ENCODE measurements at places on chromosomes 12 and 14.

GRCh38 chr12:3185260-3185870 is 108.2 kb downstream of the TSPAN9 start:
- DNase-seq = no peak

- DNase-seq = no peak
Observed at GRCh38 chr12:106019144-106019543, 119.6 kb downstream of the NUAK1 start.

DNA sequence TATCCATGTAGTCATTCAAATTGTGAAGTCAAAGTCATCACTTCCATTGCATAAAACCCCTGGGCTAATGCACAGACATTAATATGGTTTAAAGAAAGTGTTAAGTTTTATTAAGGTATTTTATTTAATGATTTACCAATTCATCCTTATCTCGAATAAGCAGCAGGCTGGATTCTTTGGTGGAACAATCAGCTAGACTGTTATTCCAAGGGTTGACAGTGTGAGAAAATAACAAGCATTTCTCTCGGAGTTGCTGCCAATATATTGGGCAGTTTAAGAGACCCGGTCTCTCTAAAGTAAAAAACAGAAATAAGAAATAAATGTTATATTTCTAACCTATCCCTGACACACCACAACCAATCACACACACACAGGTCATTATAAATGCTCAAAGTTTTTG is 9.4 kb downstream of the KLRB1 start:
- DNase-seq = no peak

DNA sequence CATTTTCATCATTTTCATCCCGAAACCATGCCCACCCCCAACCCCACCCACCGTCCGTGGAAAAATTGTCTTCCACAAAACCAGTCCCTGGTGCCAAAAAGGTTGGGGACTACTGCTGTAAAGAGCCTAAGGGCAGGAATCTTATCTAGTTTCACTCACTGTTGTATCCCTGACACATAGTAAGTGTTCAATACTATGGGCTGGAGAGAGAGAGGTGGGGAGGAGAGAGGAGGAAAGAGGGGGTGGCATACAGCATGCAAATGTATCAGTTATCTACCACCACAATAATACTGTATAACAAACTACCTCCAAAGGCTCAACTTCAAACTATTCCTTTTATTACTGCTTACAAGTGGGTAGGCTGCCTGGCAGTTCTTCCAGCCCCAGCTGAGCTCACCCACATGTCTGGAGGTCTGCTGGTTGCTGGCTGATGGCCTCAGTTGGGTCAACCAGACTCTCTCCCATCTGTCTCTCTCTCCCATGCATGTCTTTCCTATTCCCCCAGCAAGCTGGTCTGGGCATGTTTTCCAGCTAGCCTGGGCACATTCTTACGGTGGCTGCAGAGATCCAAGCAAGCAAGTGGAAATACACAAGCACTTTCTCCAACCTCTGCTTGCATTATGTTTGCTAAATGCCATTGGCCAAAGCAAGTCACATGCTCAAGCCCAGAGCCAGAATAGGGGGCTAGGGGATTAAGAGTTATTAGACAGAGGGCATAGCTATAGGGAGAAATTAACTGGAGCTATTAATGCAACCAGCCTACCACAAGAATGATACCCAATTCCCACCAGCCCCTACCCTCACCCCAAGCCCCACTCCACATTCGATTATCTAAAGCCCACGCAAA is 31.6 kb upstream of the FICD start:
- DNase-seq = no peak

DNA sequence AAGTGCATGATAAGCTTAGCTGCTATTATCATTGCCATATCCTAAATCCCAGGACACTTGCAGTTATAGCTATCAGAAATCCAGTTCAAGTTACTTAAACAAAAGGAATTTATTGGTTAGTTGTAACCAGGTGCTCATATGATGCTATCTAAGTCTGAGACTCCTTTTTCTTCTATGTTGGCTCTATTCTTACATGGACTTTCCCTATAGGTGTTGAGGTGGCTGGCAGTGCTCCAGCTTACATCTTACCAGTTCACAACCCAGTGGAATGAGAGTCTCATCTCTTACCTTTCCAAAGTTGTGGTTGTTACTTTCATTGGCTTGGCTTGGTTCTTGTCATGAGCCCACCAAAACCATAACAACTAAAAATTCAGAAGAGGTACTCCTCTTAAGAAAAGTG is 94.6 kb downstream of the DACT1 start:
- no peak for DNase-seq

DNA sequence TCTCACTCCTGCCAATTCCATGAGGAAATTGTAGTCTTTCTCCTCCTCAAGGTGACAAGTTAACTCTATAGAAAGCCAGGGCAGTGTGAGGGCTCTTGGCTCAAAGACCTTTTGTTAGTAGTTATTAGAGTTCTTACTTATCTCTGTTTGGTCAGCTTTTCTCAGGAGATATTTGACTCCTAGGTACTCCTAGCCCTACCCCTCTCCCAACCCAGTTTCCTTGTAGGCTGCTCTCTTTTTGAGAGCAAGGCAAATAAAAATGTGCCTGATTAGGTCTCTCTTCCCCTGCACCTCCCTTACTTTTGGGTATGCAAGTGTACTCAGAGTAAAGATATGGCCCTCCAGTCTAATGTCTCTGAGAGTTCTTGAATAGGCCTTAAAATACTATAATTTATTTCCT is 23.8 kb downstream of the BTG1 start:
- DNase-seq = no peak

GRCh38 chr12:122123051-122123760 is 44.6 kb downstream of the MLXIP start:
- peak; percentile 42 for DNase-seq

- no peak for DNase-seq
Observed at GRCh38 chr12:78580296-78580695, 284.3 kb upstream of the SYT1 start.

- no peak for DNase-seq
Observed at GRCh38 chr14:22588526-22589095, 413 bp downstream of the DAD1 start.

DNA sequence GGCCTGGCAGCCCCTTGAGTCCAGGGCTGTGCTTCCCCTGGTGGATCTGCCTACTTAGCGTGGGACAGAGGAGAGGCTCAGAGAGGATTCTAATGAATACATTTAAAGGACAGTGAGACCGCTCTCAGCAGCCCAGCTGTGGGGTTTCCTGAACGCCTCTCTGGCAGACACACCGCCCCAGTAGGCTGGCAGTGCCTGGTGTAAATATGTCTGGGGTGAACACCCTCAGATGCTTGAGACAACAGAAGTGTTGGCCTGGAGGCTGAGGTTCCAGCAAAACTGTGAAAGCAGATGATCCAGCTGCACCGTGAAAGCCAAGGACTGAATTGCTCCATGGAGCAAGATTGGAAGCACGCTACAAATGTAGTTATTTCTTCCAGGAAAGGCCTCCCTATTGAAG is 55.1 kb downstream of the LRRC74A start:
- no peak for DNase-seq

- no peak for DNase-seq
Observed at GRCh38 chr14:22047115-22047514, 373.5 kb upstream of the OR4E1 start.

DNA sequence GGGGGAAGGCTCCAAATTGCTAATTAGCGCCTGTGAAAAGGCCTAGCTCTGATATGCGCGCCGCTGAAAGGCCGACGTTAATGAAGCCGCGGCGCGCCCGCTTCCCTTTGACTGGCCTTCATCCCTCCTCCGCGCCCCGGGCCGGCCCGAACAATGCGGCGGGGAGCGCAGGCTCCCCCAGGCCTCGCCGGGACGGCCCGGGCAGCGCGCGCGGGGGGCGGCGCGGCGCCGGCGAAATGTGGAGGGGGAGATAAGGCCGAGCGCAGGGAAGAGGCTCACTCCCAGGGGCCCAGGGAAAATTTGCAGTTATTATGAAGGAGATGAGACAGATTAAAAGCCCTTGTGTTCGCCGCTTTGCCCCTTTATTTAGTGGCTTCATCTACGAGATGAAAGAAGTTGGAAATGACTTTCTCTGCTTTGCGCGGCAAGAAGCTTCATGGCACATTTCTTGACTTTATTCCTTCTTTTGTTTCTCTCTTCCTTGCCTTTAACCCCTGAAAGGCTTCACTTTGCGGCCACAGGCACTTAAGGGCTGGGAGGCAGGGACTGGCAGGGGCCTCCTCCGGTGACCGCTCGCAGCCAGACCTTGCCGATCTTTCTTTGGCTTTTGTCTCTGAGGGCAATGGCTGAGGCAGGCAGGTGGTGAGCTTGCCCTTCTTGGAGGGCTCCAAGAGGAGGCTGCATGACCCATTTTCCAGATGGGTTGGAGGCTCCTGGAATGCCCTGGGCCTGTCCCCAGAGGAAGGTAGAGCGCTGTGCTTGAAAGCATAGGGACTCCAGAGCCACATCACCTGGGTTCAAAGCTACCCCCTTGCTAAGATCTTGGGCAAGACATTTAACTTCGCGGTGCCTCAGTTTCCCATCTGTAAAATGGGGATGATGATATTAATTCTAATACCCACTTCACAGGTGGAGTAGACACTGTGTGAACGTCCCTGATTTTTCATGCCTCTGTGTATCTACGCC is 12.7 kb upstream of the GPATCH2L start:
- no peak for DNase-seq

GRCh38 chr14:64704743-64705380 is 638 bp downstream of the PLEKHG3 start:
- DNase-seq = no peak

DNA sequence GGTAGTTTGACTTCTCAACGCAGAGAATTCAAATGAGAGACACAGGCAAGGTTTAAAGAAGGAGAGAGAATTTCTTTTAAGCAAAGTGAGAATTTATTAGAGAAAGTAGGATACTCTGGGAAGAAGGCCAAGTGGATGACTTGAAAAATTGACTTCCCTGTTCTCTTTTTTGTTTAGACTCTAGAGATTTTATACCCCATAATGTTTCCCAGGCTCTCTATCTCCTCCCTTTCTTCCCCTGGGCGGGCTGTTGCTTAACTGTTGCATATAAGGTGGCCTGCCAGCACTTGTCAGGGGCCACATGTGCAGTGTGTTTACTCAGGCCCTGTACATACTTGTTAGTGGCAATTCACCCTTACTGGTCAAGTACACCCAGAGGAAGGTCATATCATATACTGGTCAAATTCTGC is 403.7 kb downstream of the SLC6A15 start:
- DNase-seq = no peak

- no peak for DNase-seq
Observed at GRCh38 chr14:61526405-61527312, 168.7 kb upstream of the HIF1A start.

DNA sequence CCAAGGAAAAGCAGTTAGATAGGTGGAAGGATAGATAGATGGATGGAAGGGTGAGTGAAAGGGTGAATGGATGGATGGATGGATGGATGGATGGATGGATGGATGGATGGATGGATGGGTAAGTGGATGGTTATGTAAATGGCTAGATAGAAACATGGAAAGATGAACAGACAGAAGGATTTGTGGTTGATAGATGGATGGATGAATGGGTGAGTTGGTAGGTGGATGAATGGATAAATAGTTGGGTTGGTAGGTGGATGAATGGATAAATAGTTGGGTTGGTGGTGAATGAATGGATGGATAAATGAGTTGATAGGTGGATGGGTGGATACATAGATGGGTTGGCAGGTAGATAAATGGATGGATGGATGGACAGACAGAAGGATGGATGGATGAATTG is 30.3 kb upstream of the FAM222A start:
- no peak for DNase-seq

DNA sequence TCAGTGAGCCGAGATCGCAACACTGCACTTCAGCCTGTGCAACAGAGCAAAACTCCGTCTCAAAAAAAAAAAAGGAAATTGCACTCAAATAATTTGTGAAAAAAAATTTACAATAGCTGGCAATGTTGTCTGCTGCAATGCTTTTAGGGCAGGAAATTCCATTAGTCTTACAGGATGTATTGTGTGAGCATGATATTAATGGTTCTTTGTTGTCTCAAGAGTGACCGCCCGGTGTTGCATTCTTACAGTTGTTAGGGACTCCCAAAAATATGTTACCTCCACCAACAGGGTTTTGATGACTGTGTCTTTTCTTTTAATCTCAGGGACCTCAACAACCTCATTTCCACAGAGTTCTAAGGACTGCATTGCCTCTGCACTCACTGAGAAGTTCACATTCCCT is 44.8 kb downstream of the PZP start:
- DNase-seq = no peak

GRCh38 chr12:65450625-65451024 is 172.1 kb downstream of the MSRB3 start:
- no peak for DNase-seq

DNA sequence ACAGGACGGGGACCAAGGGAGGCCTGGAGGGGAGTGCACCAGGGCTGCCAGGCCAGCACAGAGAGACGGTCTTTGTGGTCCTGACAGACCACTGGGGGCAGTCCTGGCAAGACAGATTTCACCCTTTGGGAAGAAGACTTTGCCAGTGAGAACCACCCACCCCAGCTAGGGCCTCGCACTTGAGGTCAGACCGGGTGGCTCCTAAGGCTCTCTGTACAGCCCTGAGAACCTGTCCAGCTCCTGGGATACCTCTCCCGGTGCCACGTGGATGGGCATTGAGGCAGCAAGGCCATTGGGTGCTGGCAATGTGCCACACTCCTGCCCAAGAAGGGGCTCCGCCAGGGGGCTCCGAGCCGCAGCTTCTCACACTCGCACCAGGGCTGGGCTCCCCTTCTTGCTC is 42.4 kb downstream of the DEGS2 start:
- no peak for DNase-seq

DNA sequence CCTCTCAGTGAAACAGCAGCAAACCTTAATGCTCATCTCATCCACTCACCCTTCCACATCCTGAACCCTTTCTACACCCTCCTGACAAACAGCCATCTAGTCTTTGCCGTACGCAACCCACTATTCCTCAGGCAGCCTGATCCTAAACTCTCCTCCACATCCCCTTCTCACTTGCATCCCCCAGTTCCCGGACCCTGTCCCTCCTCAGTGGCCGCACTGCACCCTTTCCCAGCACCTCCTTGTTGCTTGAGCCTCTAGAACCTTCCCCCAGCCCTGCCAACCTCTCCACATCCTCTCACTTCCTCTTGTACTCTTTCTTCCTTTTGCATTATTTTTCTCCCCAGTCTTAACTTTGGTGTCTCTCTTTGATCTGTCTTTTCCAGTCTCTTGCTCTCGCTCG is 42.9 kb downstream of the IQSEC3 start:
- no peak for DNase-seq

GRCh38 chr12:12486661-12487240 is 75.9 kb downstream of the DUSP16 start:
- no peak for DNase-seq

- DNase-seq = no peak
Observed at GRCh38 chr14:63895510-63895909, 42.7 kb downstream of the SYNE2 start.

- no peak for DNase-seq
Observed at GRCh38 chr14:105865904-105866840, 339.8 kb downstream of the TMEM121 start.

DNA sequence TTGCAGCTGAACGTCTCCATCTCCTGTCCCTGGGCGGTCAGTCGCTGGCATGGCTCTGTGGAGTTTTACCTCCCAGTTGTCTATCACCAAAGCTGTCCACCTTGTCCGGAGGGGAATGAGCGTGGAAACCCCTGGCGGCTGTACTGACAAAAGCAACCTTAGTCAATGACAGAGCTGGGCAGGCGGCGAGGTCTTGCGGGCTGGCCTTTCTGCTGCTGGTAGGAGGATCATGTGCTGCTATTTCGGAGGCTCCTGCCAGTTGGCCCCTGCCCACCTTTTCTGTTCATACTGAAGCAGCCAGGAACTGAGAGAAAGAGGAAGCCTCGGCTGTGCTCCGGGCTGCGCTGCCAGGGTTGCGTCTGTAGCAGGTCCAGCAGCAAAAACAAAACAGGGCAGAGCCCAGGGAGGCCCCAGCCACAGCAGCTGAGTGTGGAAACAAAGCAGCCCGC is 57.7 kb downstream of the HMGA2 start:
- no peak for DNase-seq

All from stimulated activated CD4-positive, alpha-beta T cell treated with anti-CD3 and anti-CD28 coated beads, Interleukin-15, amount 100 ng/mL, for 1 hour (primary cell).